ENCODE measurements at places on chromosomes 6 and 20. TPM values are rescaled to one million over a fixed set of nuclear protein-coding genes. Genes with fewer than 3 reads are reported as not detected.

The KIFC1 gene
- total RNA-seq, result 63.4 TPM

The CCM2L gene
- total RNA-seq, result 12.4 TPM

- H3K4me3 ChIP-seq, result no peak overlapping the region
- H3K36me3 ChIP-seq, result no peaks in the 10 kb centered on the region
- H3K27ac ChIP-seq, result no peak overlapping the region
- no peaks in the 10 kb centered on the region for H3K27me3 ChIP-seq
These were observed 11.2 kb downstream of the SLC22A2 start for GRCh38 chr6:160247457-160247883.

- no peak for DNase-seq
- H3K4me3 ChIP-seq, result no peak overlapping the region
- H3K27ac ChIP-seq, result no peak overlapping the region
- no peaks in the 10 kb centered on the region for H3K36me3 ChIP-seq
- H3K4me1 ChIP-seq, result no peaks in the 10 kb centered on the region
These were observed 64.6 kb upstream of the ADGRF1 start for GRCh38 chr6:47106721-47107197.

DNA sequence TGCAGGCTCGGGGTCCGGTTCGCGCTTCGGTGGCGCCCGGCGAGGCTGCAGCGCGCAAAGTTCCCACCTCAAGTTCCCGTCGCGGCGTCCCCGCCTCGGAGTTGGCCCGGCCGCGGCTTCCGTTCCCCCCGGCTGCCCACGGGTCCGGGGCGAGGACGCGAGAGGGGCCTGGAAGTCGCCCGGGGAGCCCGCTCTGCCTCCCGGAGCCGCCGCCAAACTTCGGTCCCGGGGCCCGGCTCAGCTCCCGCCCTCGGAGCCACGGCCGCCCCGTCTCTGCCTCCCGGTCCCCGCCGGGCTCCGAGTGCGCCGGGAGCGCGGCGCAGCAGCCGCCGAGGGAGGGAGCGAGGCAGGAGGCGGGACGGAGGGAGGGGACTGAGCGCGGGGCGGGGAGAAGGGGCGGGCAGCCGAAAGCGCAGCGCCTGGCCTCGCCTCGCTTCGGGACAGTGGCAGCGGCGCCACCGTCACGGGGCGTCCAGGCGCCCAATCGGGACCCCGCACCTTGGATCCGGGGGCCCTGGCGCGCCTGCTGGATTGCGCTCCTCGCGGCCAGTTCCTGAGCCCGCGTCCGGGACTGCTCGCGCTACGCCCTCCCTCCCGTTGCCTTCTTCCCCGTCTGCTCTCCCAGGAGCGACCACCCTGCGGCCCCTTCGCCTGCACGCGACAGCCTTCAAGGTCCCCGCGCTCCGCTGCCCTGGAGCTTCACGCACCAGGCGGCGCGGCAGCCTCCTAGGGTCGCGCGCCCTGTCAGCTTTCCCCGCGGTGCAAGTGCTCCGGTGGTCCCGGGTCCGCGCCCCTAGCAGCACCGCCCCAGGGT, at the start of gene KCNG1:
Gene KCNG1, minus strand, starts transcription at position 305 of the 814 bp plus-strand sequence. CDS start 12,769 bp downstream, outside the sequence.
- H3K27me3 ChIP-seq, result peaks cover 53% of the 10 kb centered on the region
- H3K27ac ChIP-seq, result no peak within 1 kb of the TSS
- H3K4me3 ChIP-seq, result peak within 1 kb of the TSS; percentile 30
- peaks cover 6% of the 10 kb centered on the region for H3K4me1 ChIP-seq
- DNase-seq, result peak; percentile 57
